ENCODE measurements at places on chromosomes 2 and 18. TPM values are rescaled to one million over a fixed set of nuclear protein-coding genes. Genes with fewer than 3 reads are reported as not detected.
A peak's percentile ranks its signal among the peaks of the same experiment; 100 is the strongest.

GRCh38 chr2:188187726-188188125 is 103.9 kb upstream of the GULP1 start:
- DNase-seq: no peak

GRCh38 chr18:48208432-48209140 is 200.6 kb downstream of the ZBTB7C start:
- DNase-seq: no peak

DNA sequence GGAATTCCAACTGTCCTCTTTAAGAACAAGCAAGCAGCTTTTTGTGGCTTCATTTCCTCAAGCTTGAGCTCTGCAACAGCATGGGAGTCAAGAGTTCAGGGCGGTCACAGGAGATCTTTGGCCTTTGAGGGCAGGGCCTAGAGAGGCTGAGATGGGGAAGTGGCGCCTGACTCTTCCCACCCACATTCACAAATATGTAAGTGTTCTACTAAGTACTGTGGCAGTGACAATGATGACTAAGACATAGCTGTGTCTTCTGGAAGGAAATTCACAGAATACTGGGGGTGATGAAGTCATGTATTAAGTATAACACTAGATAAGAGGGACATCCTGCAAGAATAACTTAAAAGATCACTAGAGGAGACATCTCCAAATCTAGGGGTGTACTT is 15.0 kb downstream of the RND3 start:
- peak; percentile 78 for DNase-seq

Gene LHCGR
- not detected for total RNA-seq

DNA sequence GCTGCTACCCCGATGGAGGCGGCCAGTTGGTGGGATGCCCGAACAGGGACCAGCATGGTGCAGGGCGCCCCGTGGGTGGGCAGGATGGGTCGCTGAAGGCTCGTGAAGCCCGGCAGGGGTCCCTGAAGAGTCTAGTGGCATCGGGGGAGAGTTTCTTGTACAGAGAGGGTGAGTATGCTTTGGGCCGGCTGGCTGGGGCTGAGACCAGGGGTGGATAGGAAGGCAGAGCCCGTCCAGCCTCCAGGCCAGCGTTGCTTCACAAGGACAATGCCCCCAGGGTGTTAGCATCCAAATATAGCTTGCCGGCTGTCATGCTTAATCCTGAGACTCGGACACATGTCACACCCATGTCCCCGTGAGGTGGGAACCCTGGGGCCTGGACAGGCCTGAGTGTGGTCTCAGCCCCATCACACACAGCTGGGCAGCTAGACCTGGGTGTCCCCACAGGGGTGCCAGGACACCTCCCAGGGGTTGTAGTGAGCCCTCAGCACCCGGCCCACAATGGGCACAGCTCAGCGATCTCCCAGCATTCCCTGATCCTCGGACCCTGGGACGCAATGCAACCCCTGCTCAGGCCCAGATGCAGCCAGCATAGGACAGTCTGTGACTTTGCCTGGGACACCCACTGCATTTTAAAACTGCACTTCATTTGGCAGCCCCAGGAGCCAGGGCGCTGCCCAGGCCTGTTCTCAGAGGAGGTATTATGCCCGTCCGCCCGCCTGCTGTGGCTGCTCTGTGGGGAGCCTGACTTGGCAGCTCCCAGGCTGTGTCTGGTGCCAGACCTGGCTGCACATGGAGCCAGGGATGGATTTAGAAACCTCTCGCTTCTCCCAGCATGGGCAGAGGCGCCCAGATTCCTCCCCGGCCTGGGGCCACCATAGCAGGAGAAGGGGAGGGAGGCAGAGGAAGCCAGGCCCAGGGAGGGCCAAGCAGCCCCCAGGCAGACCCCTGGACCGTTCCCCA is 36.4 kb downstream of the RAMP1 start:
- DNase-seq: peak; percentile 70

DNA sequence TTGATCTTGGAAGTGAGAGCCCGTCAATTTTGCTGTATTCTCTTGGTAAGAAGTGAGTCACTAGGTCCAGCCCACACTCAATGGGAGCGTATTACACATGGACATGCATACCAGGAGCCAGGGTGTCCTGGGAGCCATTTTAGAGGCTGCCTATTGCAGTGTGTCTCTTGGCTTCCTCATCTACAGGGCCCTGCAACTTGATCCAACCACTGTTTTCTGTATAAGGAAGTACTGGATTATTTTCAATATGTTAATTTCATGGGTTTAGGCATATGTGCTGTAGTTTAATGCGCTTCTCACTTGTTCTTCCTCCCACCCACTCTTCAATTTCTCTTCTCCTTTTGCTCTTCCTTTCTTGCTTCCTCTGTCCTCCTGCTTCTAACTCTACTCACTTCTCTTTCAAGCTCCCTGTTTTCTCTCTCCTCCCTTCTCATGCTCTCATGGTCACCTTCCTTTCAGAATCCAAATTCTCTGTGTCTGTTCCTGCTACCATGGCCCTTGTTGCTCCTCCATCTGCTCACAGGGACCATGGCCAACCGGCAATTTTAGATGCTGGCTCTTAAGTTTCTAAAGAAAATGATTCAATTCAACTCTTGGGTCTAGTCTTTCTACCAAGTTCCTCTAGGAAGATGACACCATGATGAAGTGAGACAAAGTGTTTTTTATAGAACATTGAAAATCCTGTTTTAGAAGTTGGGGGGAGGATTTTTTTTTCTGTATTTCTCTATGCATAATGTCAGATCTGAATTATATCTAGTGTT is 152.0 kb upstream of the ZEB2 start:
- DNase-seq: no peak

DNA sequence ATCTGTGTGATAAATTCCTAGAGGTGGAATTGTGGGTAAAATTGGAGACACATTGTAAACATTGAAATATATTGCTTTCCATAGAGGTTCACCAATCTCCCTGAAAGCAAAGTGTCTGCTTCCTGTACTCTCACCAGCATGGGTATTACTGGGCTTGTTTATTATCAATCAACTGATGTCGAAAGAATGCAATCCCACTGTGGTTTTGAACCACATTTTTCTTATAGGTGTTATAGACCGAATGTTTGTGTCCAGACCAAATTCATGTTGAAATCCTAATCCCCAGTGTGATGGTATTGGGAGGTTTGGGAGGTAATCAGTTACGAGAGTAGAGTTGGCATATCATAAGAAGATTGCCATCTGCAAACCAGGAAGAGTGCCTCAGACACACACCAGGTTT is 1212.4 kb downstream of the LRP1B start:
- DNase-seq: no peak

GRCh38 chr2:237137626-237138323 is 52.1 kb downstream of the COPS8 start:
- no peak for DNase-seq

GRCh38 chr2:19362094-19362754 is 3.8 kb upstream of the OSR1 start:
- no peak for DNase-seq

Gene TNS1
- 1,334 TPM for total RNA-seq

Gene ORC4
- total RNA-seq: 79.6 TPM

DNA sequence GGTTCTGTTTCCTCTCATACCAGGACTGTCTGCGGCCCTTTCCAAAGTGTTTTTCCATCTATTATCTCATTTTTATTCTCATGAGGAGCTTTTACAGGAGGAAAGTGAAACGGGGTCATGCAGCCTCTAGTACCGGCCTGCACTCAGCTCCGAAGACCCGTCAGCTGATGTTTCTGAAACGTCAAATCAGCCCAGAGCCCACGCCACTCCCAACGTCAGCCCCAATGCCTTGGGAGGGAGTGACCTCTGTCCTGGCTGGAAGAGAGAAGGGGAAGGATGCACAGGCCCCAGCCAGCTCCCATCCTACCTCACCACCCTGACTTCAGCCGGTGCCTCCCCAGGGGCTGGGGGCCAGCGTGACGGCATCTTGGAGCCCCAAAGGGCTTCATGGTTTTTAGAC is 58.5 kb downstream of the ADCY3 start:
- DNase-seq: no peak

Gene GNAL
- 5.9 TPM for total RNA-seq

GRCh38 chr2:38178119-38178518 is 102.2 kb upstream of the CYP1B1 start:
- no peak for DNase-seq

DNA sequence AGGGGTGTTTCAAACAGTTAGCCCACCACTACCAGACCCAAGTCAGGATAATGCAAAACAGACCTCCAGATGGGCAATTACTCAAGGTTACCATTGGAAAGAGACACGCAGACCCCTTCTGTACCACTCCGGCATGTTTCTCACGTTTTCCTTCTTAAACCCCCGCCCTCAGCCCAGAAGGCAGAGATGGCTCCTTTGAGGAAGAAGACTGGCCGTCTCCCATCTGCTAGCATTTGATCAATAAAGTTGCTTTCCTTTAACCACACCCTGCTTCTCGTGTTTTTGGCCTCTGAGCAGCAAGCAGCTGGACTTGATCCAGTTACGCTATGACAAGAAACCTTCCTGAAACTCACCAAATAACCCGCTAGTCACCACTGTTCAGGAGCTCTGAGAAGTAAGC is 1012.4 kb upstream of the GYPC start:
- DNase-seq: no peak

- no peak for DNase-seq
Measured at GRCh38 chr18:49491534-49491856, 4.5 kb upstream of the C18orf32 start.

Gene GALR1
- not detected for total RNA-seq
